ENCODE measurements at places on chromosomes 2 and 18.

DNA sequence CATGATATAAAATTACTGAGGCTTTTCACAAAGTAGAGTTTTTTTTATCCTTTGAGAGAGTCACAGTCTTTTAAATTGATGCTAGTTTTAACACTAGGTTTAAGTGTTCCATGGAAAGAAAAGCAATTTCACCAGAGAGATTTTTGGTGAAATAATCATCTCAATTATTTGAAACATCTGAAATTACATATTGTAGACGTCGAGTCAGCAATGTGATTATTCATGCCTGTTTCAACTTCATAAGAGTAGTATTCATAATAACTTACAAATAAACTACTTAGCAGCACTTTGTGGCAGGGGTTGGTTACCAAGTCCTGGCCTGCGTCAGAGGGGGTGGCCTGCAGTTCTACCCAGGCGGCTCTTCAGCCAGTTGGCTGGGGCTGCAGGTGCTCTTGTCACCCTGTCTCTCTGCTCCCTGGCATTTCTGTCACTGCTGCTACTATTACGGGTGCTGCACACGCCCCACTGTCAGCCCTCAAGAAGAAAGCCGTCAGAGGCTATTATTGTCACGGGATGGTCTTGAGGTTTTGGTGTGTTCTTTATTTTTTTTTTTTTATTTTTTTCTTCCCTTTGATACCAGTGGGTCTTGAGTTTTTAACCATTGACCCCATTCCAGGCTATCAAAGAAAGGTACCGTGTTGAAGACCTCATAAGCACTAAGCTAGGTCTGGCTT lies 50.4 kb downstream of the MALT1 start:
- DNase-seq = no peak

GRCh38 chr2:119468154-119468955 lies 36.7 kb downstream of the TMEM37 start:
- no peak for DNase-seq

DNA sequence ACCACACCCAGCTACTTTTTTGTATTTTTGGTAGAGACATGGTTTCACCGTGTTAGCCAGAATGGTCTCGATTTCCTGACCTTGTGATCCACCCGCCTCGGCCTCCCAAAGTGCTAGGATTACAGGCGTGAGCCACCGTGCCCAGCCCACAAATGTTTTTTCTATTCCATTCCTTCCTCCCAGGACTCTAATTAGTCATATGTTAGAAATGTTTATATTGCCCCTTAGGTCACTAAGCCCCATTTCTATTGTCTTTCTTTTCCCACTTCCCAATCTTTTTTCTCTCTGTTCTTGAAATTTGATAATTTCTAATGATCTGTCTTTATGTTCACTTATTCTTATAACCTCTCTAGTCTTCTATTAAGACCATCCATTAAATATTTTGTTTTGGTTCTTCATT lies 31.3 kb upstream of the CDCA7 start:
- no peak for DNase-seq

- no peak for DNase-seq
These were observed 172.2 kb downstream of the DPP10 start for GRCh38 chr2:114614592-114614991.

GRCh38 chr2:211157211-211157610 lies 600.8 kb downstream of the CPS1 start:
- no peak for DNase-seq

GRCh38 chr18:54043484-54044251 lies 180.8 kb downstream of the MBD2 start:
- DNase-seq = no peak

GRCh38 chr2:184610891-184611290 lies 12.6 kb downstream of the ZNF804A start:
- no peak for DNase-seq

- no peak for DNase-seq
These were observed 182.6 kb downstream of the FSIP2 start for GRCh38 chr2:185921048-185921756.

GRCh38 chr2:73979021-73979420 lies 5.7 kb upstream of the TET3 start:
- DNase-seq = peak; percentile 41

- no peak for DNase-seq
These were observed 15.5 kb upstream of the ABCB11 start for GRCh38 chr2:169046440-169047151.

DNA sequence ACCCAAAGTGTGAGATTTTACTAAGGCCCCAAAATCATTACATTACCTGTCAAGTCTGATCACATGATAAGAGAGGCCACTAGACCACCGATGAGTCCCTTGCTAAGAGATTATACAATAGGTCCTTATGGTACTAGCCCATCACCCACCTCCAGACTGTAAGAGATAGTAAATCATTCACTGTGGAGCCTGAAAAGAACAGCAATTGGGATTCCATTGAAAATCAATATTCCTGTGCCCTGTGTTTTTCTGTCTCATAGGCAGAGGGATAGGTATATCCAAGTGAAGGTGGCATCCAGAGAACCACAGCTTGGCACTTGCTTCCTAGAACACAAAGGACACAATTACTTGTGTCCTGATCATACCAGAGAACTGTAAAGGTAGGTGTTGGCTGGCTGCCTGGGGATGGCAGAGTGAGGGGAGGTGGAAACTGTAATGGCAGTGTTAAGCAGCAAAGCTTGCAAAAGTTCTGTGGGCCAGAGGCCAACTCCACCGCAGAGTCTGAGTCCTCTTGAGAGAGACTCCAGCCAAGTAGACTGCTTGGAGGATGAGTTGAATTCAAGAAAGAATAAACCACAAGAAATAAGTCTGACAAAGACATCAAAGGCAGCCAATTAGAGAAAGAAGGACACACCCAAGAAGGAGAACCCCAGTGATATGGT lies 102.0 kb upstream of the PIEZO2 start:
- no peak for DNase-seq

DNA sequence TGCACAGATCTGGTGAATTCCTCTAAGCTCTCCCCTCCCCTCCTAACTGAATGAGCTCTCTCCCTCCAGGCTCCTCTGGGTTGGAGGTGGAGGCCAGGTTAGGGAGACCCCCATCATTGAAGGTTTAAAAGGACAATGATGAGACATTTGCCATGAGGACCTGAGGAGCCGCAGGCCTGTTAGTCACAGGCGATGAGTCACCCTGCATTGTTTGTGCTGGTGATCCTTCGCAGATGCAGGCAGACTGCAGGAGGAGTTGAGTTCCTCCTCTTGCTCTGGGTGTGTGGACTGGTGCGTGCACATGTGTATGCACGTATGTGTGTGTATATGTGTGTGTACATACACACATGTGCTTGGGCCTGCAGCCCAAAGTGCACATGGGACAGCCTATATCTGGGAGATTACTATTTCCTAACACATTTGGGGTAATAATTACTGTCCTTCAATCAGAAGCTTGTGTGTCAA lies 42.0 kb downstream of the MCFD2 start:
- no peak for DNase-seq

GRCh38 chr2:121284463-121285449 lies at the start of gene TFCP2L1:
Gene TFCP2L1, minus strand, starts transcription at chr2:121285202. Its CDS starts 93 bp downstream, at chr2:121285109.
- DNase-seq = no peak

DNA sequence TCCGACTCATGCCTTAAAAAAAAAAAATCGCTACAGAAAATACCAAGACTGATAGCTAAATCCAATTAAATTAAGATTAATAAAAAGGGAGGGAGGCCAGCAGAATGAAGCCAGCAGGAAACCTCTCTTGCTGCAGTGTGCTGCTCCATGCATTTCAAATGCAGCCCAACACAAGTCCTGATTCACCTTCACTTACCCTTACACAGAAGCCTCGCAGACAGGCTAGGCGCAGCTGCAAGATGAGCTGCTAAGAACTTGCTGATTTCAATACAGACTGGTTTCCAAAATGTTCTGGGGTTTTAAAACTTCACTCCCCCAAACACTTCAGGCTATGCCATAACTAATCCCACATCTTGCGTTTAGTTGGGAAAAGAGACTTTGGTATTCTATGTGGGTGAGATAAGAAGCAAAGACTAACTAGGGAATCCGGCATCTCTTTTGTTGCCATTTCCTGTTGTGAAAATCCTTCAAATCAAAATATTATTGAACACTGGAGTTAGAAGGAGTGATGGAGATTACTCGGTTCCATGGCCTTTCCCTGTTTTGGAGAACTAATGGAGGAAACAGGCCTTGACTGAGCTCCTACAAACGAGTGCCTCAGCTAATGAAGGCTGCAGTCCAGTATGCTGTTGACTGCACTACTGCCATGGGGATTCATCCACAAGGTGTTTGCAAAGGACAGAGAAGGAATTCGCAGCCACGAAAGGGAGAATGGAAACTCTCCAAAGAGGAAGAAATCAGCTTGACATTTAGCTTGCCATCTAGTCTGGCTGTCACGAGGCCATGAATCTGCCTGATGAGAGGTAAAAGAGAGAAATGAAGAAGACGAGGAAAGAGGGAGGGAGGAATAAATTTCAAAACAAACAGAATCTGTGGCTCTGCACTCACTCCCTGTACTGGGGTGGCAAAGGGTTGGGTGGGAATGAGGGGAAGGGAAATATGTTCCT lies 67.3 kb downstream of the CLHC1 start:
- DNase-seq = no peak

DNA sequence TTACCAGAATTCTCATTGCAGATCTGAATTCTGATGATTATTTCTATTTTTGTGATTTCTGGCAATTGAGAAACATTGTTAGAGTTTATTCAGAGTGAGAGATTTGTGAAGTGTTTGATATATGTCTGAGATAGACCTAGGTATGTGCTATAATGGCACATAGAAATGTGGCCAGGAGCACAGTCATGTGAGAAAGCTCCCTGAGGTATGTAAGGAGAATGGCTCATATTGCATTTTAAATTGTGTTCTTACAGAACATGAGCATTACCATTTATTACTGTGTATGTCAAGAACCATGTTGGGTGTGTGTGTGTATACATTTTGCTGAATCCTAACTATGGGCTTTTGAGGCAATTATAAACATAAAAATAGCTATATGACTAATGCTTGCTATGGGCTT lies 101.2 kb downstream of the RAPGEF4 start:
- DNase-seq = no peak

- no peak for DNase-seq
These were observed 546.6 kb upstream of the LRRTM4 start for GRCh38 chr2:78068808-78069207.

GRCh38 chr2:11984316-11985158 lies 238.1 kb downstream of the LPIN1 start:
- no peak for DNase-seq

GRCh38 chr2:238456970-238457926 lies 30.5 kb downstream of the ASB1 start:
- no peak for DNase-seq

DNA sequence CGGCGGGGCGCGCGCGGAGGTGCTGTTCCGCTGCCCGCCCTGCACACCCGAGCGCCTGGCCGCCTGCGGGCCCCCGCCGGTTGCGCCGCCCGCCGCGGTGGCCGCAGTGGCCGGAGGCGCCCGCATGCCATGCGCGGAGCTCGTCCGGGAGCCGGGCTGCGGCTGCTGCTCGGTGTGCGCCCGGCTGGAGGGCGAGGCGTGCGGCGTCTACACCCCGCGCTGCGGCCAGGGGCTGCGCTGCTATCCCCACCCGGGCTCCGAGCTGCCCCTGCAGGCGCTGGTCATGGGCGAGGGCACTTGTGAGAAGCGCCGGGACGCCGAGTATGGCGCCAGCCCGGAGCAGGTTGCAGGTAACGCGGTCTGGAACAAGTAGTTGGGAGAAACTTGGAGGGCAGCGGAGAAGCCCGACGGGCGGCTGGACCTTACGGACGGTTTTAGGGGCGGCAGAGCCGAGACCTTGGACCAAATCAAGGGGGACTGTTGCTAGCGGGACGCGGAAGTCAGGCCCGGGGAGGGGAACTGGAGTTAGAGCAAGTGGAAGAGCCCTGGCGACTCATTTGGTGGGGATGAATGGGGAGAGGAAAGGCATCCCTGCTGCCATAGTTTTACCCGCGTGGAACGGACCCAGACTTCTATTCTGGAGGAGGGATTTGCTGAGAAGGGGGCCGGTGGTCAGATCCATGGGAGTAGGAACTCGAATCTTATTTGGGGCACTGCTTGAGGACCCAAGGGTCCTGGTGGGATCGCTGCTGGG lies 573 bp downstream of the IGFBP2 start:
- no peak for DNase-seq

GRCh38 chr18:45749918-45750689 lies 26.1 kb downstream of the SLC14A1 start:
- DNase-seq = no peak

- DNase-seq = no peak
These were observed 15.0 kb upstream of the METTL21A start for GRCh38 chr2:207640160-207640559.

GRCh38 chr2:43553341-43553855 lies 42.4 kb downstream of the THADA start:
- no peak for DNase-seq

DNA sequence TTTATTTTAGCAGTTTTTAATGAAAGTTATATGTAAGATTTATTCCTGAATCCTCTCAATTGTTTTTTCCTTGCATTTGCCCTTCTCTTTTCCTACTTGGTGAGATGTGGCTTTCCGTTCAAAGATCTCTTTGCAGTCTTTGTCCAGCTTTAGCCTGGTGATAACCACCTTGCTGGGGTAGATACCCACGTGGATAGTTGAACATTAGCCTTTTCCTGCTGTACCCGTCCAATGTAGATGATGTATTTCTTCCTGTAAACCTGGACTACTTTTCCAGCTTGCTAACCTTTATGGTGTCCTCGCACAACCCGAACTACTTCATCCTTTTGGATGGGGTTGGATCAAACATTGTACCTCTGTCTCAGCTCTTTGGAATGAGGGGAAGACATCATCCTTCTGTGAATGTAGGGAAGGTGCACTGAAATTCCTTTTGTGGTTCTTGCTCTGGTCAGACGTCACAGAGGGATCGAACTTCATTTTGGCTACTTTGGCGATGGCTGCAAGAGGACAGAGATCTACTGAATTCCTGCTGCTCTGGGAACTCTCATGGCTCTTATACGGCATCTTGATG lies 293.2 kb upstream of the EPAS1 start:
- DNase-seq = no peak

DNA sequence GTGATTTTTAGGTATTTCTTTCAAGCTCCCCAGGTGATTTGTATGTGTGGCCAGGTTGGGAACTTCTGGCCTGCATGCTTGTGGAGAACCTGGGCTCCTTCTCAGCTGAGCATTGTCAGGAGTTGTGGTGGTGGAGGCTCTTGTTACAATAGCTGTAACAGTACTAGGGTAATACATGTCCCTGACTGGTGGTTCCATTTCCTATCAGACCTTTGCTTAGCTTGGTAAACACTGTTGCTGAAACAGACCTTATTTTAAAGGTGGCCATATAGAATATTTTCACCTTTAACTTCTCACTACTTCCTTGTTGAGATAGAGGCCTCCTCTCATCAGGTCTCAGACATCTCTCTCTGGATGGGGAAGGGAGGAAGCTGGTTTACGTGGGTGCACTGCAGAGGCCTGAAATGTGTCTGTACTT lies 79.2 kb downstream of the SETBP1 start:
- DNase-seq = no peak
